Renal cortex interstitium (tissue), 15 donors: ENCODE measurements at places on chromosomes 13 and 19.

GRCh38 chr13:39106216-39107005 is 68.2 kb downstream of the NHLRC3 start:
- no peak for DNase-seq

DNA sequence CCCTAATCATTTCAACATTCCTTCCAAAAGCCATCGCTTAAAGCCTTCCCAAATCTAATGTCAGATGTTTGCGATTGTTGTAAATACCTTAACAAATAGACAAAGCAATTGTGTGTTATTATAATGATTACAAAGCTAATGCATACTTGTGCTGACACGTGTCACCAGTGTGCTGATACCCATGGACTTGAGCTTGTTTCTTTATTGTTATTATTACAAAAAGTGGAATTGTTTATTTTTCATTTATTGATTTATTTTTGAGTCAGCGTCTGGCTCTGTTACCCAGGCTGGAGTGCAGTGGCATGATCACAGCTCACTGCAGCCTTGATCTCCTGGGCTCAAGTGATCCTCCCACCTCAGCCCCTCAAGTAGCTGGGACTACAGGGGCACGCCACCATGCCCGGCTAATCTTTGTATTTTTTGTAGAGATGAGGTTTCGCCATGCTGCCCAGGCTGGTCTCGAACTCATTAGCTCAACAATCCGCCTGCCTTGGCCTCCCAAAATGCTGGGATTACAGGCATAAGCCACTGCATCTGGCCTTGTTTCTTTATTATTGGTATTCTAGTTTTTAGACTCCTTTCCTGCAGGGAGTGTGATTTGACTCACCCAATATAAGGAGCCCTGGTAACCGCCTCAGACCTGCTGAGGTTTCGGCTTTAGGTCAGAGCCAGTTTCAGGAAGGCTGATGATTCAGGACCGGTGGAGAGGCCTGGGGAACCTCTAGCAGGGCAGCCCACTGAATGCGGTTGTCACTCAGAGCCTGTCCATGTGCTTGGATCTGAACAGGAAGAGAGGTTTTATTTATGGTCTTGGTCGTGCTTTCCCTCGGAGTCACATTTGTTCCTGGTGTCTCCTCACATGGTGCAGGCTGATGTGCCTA is 2.1 kb upstream of the FBXO17 start:
- no peak for DNase-seq

DNA sequence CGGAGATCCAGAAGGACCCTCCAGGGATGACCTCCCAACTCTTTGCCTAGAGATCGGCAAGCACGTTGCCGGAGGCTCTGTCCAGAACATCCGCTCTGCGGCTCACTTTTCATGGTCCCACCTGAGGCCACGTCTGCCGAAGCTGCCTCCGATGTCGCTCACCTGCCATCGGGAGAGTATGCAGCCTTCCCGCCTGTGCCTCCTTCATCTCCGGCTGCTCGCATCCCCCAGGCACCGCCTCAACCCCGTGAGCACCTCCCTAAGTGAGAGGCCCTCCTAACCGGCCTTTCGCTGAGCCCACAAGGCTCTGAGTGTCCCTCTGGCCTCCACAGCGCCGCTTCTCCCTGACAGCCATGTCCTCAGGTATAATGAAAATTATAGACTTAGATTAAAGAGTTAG is 275.1 kb downstream of the EFNB2 start:
- no peak for DNase-seq

DNA sequence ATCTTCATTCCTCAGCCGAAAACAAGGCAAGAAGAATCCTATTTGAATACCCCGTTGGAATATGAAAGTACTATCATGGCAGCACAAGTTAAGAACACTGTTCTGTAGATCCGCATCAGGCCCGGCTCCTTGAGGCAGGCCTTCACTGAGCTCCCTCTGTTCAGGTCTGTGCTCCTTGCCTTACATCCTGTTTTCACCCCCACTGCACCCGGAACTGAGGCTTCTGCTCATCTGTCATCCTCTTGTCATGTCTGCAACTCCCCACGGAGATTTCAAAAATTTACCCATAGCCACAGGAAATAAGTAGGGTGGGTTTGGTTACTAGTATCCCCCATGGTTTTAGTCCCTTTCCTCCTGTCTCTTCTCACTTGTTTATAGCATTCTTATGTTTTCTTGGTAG is 861.9 kb downstream of the GPC5 start:
- no peak for DNase-seq

DNA sequence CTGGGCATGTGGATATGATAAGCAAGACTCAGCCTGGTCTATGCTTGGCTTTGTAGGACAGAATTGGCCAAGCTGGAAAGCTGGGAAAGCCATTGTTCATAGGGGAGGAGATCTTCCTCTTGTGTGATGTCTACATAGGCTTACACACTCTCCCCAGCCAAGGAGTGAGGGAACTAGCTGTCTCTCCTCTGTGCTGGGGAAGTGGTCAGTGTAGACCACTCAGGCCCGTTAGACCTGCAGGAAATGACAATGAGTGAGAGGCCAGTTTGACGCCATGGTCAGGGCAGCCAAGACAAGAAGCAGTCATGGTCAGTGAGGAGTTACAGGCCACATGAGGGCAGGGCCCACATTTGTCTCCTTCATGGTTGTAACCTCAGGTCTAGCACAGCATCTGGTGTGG is 159.1 kb upstream of the KL start:
- DNase-seq, result no peak

- no peak for DNase-seq
Observed at GRCh38 chr13:74651121-74651520, 516.9 kb upstream of the KLF12 start.

DNA sequence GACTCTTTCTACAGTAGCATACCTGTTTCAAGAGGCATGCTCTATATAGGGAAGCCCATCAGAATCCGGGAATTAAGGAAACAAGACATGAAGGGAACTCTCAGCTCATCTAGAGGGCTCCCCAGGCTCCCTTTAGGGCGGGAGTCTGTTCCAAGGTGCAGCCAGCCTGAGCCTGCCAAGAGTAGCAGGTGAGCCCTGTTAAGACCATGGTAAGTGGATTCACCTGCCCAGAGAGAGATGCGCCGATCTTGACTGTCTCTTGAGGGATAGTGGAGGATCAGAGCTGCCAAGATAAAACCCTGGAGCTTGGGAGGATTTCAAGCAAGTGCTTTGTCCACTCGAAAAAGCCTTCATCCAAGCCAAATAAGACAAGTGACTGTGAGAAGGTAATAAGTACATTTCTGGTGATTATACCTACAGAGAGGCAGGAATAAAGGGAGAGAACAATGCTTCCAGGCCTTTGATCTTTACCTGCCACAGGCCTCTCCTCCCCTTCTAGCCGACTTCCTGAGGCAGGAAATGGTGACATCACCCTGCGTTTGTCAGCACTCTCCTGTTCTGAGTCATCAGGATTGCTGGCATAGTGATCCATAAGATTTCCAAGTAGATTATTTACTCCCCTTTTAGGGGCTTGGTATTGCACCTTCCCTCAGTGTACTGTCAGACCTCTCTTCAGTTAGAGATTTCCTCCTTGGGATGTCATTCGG is 31.5 kb downstream of the KLF5 start:
- DNase-seq, result no peak

GRCh38 chr19:30407068-30407709 is 35.0 kb downstream of the ZNF536 start:
- DNase-seq, result no peak

DNA sequence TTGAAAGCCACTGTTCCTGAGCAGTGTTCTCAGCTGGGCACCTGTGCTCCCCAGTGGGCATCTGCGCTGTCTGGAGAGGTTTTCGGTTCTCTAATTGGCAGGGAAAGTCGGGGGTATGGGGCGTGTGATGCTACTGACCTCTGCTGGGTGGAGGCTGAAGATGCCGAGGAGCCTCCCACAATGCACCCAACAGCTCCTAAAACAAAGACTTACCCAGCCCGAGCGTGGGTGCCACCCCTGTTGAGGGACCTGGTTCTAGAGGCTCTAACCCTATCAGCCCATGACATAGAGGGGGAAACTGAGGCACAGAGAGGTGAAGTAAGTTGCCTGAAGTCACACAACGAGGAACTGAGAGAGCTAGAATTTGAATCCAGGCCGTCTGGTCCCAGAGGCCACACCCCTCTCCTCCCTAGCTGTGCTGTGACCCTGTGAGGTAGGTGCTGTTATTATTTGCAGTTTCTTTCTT is 2.3 kb downstream of the SPACA4 start:
- no peak for DNase-seq

DNA sequence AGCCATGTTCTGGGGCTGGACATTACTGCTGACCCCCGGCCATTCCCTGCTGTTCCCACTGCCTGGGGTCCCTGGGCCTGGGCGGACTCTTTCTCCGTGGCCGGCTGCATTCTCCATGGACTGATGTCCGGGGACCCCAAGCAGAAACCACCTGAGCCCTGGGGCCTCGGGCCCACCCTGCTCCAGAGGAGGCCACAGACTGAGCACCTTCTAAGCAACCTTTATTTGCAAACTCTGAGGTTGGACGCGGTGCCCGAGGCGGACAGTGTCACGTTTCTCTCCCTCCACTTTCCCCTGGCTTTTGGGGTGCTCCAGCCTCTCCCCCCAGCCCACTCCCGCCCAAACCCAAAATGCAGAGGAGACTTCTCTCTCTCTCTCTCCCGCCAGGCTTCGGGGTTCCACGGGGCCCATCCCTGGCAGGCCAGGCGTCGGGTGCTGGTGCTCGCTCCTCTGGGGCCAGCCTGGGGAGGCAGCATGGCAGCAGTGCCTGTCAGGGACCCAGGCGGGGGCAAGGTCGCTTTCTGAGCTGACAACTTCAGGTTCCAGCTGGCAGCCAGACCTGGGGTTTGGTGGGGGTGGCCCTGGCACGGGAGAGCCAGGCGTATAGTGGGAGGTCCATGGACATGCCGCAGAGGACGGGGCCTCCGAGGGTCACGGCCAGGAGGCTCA is 2.3 kb upstream of the C19orf25 start:
- DNase-seq, result no peak

DNA sequence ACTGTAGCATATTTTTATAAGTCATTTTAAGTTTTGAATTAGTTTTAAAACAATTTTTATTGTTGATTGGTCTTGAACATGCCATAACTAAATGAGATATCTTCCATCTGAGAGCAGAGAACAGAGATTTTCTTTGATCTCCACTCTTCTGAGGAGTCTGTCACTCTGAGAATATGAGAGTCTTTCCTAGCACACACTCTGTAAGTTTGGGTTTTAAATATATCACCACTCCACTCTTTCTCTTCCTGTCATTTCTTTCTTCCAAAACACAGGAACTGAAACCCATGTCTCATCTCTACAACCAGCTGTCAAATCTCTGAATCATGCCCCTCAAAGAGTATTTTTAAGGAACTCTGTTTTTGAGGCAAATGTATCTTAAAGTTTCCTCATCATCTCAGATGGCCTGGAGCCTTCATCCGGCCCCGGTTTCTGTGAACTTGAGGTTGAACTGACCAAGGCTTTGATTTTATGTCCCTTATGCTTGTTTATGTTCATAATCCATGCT is 698.2 kb upstream of the SGCG start:
- DNase-seq, result no peak

- no peak for DNase-seq
Observed at GRCh38 chr19:3969435-3970312, 1.2 kb downstream of the DAPK3 start.

GRCh38 chr19:41860419-41861115 is 512 bp downstream of the RPS19 start:
- no peak for DNase-seq

- no peak for DNase-seq
Observed at GRCh38 chr19:41554907-41555306, 21.1 kb upstream of the CEACAM21 start.

GRCh38 chr13:113895436-113895835 is 31.6 kb upstream of the GAS6 start:
- no peak for DNase-seq

DNA sequence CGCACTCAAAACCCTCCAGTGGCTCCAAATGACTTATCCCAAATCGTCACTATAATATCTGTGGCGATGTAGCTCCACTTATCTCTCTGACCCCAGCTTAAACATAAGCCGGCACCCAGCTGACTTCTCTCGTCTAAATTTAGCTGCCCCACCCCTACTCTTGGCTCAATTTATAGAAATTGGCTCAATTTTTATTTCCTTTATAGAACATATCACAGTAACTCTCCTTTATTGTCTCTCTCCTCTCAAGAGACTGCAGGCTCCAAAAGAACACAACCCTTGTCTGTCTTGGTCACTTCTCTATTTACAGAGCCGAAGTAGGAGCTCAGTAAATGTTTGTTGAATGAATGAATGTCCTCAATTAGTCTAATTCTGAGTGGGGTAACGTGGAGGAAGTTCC is 805 bp downstream of the ZNF784 start:
- no peak for DNase-seq
